Muscle of arm (tissue), 14 donors: ENCODE measurements at places on chromosomes 2 and 18. TPM values are rescaled to one million over a fixed set of nuclear protein-coding genes. Genes with fewer than 3 reads are reported as not detected.

ITGAV gene
- 33.6 TPM for polyA plus RNA-seq

ALLC gene
- not detected for polyA plus RNA-seq

TWIST2 gene
- polyA plus RNA-seq, result 4.4 TPM

HOXD3 gene
- 2.5 TPM for polyA plus RNA-seq

CDH7 gene
- polyA plus RNA-seq, result 0.81 TPM

CCDC141 gene
- polyA plus RNA-seq, result 80.3 TPM

ADRA2B gene
- 2.4 TPM for polyA plus RNA-seq

RANBP2 gene
- 41.6 TPM for polyA plus RNA-seq

NCL gene
- polyA plus RNA-seq, result 1,067 TPM

TEKT4 gene
- polyA plus RNA-seq, result not detected

BCL11A gene
- polyA plus RNA-seq, result 13.8 TPM

FKBP7 gene
- polyA plus RNA-seq, result 53.6 TPM

IL36G gene
- polyA plus RNA-seq, result not detected

AQP12A gene
- polyA plus RNA-seq, result not detected

TTN gene
- 423 TPM for polyA plus RNA-seq

SRD5A2 gene
- polyA plus RNA-seq, result 0.04 TPM

VAMP8 gene
- 17.2 TPM for polyA plus RNA-seq

OTOS gene
- polyA plus RNA-seq, result not detected

DCC gene
- polyA plus RNA-seq, result 0.08 TPM

B3GNT2 gene
- 8.7 TPM for polyA plus RNA-seq

CD28 gene
- polyA plus RNA-seq, result 3.0 TPM

TFCP2L1 gene
- polyA plus RNA-seq, result 0.33 TPM

TBC1D8 gene
- 18.9 TPM for polyA plus RNA-seq

SLC8A1 gene
- polyA plus RNA-seq, result 7.6 TPM

IL37 gene
- not detected for polyA plus RNA-seq
